Activated CD4-positive, alpha-beta memory T cell treated with anti-CD3 and anti-CD28 coated beads for 36 hours (primary cell): ENCODE measurements at places on chromosomes 3 and 15. TPM values are rescaled to one million over a fixed set of nuclear protein-coding genes. Genes with fewer than 3 reads are reported as not detected.

Gene CLSTN2
- total RNA-seq: not detected

GRCh38 chr3:171640520-171641412 is 169.5 kb downstream of the PLD1 start:
- no peak overlapping the region for H3K27ac ChIP-seq
- no peaks in the 10 kb centered on the region for H3K36me3 ChIP-seq
- H3K27me3 ChIP-seq: no peaks in the 10 kb centered on the region
- no peak for DNase-seq

GRCh38 chr3:58434168-58434504 is 504 bp upstream of the PDHB start:
- no peak overlapping the region for H3K27ac ChIP-seq
- H3K4me3 ChIP-seq: peak overlapping the region; percentile 92
- H3K4me1 ChIP-seq: peaks cover 24% of the 10 kb centered on the region

Gene FBXW12
- total RNA-seq: not detected

- peaks cover 8% of the 10 kb centered on the region for H3K4me1 ChIP-seq
- no peak overlapping the region for H3K27ac ChIP-seq
- DNase-seq: peak; percentile 79
- no peak overlapping the region for H3K4me3 ChIP-seq
- no peaks in the 10 kb centered on the region for H3K36me3 ChIP-seq
These were observed 6.3 kb downstream of the LRRC31 start for GRCh38 chr3:169863458-169863899.

DNA sequence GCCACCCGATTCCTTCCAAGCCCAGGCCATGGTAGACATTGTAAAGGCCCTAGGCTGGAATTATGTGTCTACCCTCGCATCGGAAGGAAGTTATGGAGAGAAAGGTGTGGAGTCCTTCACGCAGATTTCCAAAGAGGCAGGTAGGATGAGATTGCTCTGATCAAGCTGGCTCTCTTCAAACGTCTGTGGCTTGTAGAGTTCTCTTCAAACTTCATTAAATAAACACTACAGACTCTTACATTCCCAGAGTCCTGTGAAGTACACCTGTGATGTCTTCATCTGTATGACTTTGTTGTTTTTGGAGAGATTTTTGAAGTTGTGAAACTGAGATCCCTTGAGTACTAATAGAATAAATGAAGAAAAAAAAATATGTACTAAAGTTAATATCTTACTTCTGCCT is 285.6 kb downstream of the GRM7 start:
- no peak overlapping the region for H3K4me3 ChIP-seq
- no peak overlapping the region for H3K27ac ChIP-seq
- no peaks in the 10 kb centered on the region for H3K4me1 ChIP-seq
- no peaks in the 10 kb centered on the region for H3K27me3 ChIP-seq
- no peak for DNase-seq
- H3K36me3 ChIP-seq: no peaks in the 10 kb centered on the region

Gene PRSS50
- not detected for total RNA-seq

DNA sequence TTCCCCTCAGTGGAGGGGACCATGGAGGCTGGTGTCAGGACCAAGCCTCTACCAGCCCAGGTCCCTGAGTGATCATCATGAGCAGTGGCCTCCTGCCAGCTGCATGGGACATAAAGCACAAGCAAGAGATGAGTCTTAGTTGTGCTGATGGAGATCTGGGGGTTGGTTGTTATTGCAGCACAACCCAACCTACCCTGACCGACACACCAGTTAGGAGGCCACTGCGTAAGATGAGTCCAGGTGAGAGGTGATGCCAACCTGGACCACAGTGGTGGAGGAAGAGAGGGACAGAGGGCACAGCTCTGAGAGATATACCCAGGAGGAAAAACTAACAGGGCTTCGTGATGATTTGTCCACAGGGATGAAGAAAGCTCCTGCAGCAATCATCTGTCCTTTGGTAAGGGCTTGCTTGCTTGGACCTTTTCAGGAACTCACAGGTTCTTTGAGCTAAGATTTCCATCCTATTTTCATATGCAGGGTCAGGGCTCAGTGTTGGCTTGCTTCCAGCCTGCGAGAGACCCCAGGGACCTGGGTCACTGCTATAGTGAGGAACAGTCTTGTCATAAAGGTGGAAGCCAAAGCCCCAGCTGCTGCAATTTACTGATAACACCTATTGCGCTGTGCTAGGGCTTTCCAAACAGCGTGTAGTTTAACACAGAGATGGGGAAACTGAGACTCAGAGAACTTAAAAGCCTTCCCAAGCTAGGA is 8.1 kb downstream of the RASGRF1 start:
- no peaks in the 10 kb centered on the region for H3K4me1 ChIP-seq
- H3K27me3 ChIP-seq: peaks cover 6% of the 10 kb centered on the region
- DNase-seq: no peak
- no peak overlapping the region for H3K4me3 ChIP-seq

DNA sequence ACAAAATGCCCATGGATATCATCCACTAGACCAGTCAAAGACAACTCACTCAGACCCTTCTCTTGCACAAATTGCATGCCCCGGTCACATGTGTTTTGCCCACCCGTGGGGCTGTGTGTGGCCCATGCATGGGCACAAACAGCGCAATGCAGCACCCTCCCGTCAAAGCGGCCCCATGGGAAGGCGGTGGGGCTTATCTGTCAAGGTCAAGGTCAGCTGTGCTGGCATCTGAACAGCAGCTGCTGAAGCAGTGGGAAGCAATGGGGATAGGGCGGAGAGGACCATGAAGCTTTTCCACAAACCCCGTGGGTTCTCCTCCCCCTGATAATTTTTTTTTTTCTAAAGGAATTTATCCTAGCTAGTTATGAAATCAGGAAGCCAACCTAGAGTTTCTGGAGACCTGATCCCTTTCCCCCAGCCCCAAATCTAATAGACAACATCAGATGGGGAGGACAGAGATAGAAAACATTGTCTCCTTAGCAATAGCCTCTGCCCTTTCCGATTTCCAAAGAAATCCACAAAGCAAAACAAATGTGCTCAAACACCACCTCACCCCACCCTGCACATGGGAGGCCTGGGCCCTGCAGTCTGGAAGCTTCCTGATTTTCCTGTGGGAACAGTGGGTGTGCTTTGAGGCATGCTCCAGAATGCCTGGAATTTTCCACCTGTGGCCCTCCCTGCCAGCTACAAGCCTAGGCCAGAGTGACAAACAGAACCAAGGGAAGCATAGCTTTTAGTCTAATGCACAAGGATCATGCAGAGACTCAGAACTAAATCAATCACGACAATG is 84.4 kb downstream of the BDH1 start:
- DNase-seq: no peak
- peaks cover under 1% of the 10 kb centered on the region for H3K4me1 ChIP-seq
- no peak overlapping the region for H3K27ac ChIP-seq
- H3K27me3 ChIP-seq: peaks cover 46% of the 10 kb centered on the region
- H3K36me3 ChIP-seq: no peaks in the 10 kb centered on the region

- H3K4me3 ChIP-seq: peak overlapping the region; percentile 77
- no peaks in the 10 kb centered on the region for H3K36me3 ChIP-seq
- peaks cover 1% of the 10 kb centered on the region for H3K27me3 ChIP-seq
- no peak overlapping the region for H3K27ac ChIP-seq
These were observed 1.3 kb downstream of the FAIM start for GRCh38 chr3:138609898-138610266.

DNA sequence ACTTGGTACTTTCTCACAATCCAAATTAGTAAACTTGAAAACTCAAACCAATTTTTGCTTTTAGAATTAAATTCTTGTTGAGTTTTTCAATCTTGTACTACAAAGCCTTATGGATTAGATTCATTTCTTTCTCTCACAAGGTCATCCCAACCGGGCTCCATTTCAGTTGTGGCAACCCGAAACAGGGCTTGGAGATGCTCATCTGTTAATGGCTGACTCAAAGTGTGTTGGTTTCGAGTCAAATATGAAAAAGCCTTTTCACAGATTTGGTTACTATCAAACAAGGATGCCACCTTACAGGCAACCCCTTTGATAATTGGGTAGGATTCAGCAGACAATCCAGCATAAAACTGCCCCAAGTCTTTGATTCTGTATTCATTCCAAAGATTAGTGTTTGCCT is 1.8 kb downstream of the EPM2AIP1 start:
- H3K4me3 ChIP-seq: no peak overlapping the region
- H3K36me3 ChIP-seq: peaks cover 40% of the 10 kb centered on the region
- DNase-seq: peak; percentile 75
- no peaks in the 10 kb centered on the region for H3K27me3 ChIP-seq
- peaks cover 42% of the 10 kb centered on the region for H3K4me1 ChIP-seq

DNA sequence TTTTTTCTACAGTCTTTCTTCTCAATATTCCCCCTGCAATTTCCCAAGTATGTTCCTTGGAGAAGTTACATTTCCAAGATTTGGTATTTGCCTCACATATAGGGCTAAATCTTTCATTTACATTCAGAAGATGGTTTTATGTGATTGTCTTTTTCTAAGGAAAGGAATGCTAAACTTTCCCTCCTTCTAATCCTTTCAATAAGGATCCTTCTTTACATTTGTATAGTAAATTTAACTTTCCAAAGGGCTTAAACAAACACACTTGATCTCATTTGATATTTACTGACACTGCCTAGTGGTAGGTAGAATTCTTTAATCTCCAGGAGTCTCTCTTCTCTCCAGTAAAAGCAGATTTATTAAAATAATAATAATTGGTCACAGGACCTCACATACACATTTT is 185.3 kb downstream of the LSAMP start:
- no peak overlapping the region for H3K4me3 ChIP-seq
- no peaks in the 10 kb centered on the region for H3K27me3 ChIP-seq
- DNase-seq: no peak
- H3K36me3 ChIP-seq: no peaks in the 10 kb centered on the region
- no peak overlapping the region for H3K27ac ChIP-seq

GRCh38 chr3:109025896-109026295 is 72.2 kb upstream of the GUCA1C start:
- H3K27me3 ChIP-seq: peaks cover 5% of the 10 kb centered on the region
- DNase-seq: no peak
- no peak overlapping the region for H3K4me3 ChIP-seq
- no peak overlapping the region for H3K27ac ChIP-seq
- H3K4me1 ChIP-seq: no peaks in the 10 kb centered on the region
- no peaks in the 10 kb centered on the region for H3K36me3 ChIP-seq

- H3K4me1 ChIP-seq: no peaks in the 10 kb centered on the region
- no peaks in the 10 kb centered on the region for H3K36me3 ChIP-seq
- H3K27me3 ChIP-seq: no peaks in the 10 kb centered on the region
- no peak for DNase-seq
- H3K4me3 ChIP-seq: no peak overlapping the region
- no peak overlapping the region for H3K27ac ChIP-seq
These were observed 294.9 kb upstream of the ZNF385D start for GRCh38 chr3:22045882-22046281.

Gene IQGAP1
- total RNA-seq: 207 TPM

DNA sequence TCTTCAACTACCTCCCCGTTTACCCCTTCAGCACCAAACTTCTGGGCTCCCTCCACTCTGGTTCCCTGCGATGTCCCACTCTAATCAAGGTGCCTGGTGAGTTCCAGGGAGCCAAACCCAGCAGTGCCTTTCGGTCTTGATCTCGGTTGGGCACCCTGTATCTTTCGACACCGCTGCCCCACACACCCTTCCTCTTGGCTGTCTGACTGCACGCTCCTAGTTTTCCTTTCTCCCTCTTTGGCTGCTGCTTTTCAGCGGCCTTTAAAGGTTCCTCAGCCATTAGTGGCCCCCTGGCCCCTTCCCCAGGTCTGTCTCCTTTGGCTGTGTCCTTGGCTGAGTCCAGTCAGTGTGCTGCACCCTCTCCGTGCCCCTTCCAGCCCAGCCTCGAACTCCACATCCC is 784 bp downstream of the TTLL3 start:
- H3K27ac ChIP-seq: no peak overlapping the region
- peaks cover 30% of the 10 kb centered on the region for H3K4me1 ChIP-seq
- peak overlapping the region; percentile 57 for H3K4me3 ChIP-seq
- no peaks in the 10 kb centered on the region for H3K27me3 ChIP-seq
- no peak for DNase-seq
- peaks cover 28% of the 10 kb centered on the region for H3K36me3 ChIP-seq

DNA sequence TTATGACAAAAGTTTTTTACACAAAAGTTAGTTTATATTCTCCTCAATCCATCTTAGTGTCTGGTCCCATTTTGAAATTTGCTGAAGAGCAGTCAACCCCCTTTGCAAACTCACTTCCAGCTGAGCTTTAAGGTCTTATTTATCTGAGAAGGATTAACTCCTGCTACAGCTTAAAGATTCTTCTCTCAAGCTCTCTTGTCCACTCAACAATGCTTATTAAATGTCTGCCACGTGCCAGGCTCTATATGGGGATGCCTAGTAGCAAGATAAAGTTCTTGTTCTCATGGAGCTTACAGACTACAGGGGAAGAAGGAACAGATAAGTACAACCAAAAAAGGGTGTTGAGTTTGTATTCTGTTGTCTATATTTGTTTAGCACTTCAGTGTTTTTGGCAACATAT is 18.7 kb downstream of the TMPRSS7 start:
- H3K27ac ChIP-seq: no peak overlapping the region
- peaks cover 11% of the 10 kb centered on the region for H3K27me3 ChIP-seq
- H3K4me1 ChIP-seq: peaks cover 25% of the 10 kb centered on the region
- H3K4me3 ChIP-seq: no peak overlapping the region
